ENCODE measurements at places on chromosomes 6 and 20.

DNA sequence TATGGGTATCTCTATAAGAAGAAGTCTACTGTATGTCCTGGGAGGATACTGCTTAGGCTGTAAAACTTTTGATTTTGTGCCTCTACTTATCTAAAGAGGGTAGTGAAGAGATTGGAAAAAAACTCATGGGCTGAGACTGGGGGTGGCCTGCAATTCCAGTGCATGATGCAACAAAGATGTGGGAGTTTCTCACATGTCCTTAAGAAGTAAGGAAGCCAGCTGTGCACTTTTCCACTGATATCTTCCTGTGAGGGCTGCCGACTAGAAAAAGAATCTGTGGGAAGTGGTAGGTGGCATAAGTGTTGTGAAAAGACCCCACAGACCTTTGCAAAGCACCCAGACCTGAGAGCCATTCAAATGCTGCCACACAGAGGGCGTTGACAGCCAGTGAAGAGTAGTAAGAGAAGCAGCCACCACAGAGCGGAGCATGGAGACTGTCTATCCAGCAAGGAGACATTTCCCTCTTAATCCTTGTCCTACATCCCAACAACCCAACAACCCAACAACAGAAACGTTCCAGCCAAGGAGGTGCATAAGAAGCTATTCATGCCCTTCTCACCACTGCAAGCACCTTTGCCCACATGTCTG, 65.1 kb downstream of the PFDN4 start:
- no peak for DNase-seq

DNA sequence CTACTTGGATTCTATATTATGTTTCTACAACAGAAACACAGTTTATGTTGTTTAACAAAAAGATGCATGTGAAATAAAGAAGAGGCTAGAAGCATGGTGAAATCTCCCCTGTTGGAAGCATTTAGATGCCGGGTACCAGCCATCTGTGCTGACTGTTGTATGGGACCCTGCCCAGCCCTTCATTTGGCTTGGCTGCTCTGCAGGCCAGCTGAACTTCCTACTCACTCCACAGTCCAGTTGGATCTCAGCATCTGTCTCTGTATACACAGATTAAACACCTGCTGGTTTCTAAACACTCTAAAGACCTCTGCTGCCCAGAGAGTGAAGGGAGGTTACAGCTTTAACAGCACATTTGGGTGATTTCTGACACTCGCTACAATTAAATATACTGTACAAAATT, 228.3 kb downstream of the SLC35F1 start:
- no peak for DNase-seq

DNA sequence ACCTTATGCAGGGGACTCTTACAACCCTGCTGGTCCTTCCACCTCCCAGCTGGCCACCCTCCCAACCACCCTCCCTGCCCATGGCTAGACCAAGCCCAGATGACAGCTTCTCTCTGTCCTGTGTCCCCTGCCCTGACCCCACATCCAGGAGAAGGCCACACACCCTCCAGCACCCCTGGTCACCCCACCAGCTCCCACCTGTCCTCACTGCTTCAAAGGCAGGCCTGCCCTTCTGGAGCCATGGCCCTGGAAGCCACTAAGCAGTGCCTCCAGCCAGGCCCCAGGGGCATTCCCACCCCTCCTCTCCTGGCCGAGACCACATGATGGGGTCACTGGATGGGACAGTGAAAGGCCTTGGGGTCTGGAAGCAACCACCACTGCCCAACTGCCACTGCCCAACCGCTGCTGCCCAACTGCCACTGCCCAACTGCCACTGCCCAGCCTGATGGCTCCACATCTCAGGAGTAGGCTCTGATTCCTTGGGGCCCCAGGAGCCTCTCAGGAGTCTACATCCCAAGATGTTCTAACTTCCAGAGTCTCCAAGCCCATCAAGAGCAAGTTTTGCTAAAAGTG, 30.5 kb downstream of the UBD start:
- no peak for DNase-seq

DNA sequence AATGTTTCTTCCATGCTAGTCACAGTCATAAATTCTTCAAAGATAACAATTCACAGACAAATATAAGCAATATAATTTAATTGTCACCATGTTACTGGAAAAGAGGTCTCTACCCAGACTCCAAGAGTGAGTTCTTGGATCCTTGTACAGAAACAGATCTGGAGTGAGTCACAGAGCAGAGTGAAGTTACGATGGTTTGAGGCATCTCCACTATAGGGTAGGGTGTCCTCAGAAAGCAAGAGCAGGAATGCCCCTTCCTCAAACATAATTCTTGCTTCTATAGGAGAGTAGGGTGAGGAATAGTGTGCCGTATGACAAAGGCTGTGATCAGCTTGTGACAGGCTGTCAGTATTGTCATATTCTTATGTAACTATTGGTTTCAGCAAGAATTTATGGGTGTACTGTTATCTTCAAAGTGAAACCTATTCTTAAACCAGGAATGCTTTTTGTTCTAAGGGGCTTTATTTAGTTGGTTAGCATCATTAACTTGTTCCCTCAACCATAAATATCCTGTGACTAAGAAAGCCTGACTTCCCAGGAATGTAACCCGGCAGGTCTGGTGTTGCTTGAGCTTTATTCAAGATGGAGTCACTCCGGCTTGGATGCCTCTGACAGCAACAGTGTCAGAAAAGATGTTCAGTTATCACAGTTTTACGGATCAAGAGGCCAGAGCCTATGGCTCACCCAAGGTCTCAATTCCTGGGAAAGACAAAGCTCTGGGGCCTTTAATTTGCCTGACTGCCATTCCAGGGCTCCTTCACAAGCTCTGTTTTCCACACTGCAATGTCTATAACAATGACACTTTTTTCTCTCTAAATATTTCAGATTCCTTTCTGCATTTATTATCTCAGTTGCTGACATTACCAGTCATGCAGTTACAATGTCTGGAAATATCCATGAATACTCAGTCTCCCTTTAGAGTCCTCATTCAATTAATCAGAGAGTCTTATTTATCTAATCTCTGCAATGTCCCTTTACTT, 298.6 kb downstream of the C6orf118 start:
- no peak for DNase-seq

DNA sequence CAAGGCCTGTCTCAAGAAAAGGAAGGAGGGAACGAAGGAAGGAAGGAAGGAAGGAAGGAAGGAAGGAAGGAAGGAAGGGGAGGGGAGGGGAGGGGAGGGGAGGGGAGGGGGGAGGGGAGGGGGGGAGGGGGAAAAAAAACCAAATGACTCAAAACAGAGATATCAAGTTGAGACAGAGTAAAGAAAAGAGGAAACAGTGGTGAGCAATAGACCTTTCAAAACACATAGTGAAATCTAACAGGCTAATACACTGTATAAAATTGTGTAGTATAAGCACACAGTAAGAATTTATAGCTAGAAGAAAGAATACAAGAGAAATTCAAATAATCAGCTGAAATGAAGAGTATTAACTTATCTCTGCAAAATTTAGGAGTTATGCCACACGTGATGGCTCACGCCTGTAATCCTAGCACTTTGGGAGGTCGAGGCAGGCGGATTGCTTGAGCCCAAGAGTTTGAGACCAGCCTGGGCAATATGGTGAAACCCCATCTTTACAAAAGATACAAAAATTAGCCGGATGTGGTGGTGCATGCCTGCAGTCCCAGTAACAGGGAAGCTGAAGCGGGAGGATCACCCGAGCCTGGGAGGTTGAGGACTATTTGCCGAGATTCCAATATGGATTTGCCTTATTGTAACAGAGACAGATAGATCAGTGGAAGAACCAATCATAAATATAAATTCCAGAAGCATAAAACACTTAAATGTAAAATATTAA, 123.2 kb downstream of the PRND start:
- DNase-seq, result no peak

DNA sequence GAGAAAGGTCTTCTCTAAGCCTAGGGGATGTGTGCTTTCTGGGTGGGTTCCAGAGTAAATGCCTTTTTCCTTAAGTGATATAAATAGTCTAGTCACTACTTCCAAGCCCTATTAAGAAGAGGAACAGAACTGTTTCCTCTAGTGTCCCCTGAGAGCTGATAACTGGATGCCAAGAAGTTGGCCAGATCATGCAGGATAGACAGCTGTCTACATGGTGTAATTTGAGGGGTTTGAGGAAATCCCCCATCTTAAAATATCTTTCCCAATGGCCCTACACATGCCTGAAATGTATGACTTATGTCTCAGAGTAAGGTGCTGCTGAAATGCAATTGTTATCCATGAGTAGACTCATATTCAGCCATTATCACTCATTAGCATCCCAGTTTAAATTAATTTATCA, 20.2 kb upstream of the PIM1 start:
- no peak for DNase-seq

GRCh38 chr20:774016-774659, 5.8 kb upstream of the SLC52A3 start:
- DNase-seq, result no peak

GRCh38 chr6:27684264-27685211, 211.6 kb upstream of the ZNF184 start:
- peak; percentile 30 for DNase-seq

DNA sequence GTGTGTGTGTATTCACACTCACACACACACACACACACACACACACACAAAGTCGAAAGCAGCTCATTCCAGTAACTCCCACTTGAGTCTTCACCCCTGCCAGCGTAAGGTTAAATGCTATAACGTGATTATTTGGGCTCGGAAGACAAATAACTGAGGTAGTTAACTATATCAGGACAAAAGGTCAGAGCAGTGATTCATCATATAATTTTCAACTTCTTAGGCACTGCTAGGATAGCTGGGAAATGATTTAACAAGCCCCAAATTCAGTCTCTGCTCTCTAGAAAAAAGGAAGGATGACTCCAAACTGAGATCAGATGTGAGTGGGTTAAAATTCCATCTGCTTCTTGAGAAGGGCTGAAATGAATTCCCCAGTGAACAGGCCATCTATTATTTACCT, 30.7 kb downstream of the HDGFL1 start:
- DNase-seq, result no peak

- DNase-seq, result no peak
Observed at GRCh38 chr6:156857573-156857972, 80.4 kb downstream of the ARID1B start.

DNA sequence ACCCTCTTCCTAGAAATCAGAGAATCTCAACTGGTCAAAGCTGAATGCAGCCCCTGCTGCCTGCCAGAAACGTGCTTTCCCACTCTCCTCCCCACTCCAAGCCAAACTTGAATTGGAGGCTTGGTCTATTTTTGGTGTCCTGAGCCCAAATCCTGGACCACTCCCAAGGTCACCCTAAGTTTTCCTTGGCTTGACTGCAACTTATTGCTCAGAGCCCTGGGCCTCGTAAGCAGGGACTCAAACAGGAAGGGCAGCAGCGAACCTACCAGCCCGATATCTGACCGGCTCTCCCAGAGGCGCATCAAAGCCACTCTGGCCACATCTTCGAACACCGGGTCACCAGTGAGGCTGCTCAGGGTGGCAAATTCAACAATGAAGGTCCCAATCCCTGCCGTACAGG, 12.7 kb downstream of the EDEM2 start:
- no peak for DNase-seq

DNA sequence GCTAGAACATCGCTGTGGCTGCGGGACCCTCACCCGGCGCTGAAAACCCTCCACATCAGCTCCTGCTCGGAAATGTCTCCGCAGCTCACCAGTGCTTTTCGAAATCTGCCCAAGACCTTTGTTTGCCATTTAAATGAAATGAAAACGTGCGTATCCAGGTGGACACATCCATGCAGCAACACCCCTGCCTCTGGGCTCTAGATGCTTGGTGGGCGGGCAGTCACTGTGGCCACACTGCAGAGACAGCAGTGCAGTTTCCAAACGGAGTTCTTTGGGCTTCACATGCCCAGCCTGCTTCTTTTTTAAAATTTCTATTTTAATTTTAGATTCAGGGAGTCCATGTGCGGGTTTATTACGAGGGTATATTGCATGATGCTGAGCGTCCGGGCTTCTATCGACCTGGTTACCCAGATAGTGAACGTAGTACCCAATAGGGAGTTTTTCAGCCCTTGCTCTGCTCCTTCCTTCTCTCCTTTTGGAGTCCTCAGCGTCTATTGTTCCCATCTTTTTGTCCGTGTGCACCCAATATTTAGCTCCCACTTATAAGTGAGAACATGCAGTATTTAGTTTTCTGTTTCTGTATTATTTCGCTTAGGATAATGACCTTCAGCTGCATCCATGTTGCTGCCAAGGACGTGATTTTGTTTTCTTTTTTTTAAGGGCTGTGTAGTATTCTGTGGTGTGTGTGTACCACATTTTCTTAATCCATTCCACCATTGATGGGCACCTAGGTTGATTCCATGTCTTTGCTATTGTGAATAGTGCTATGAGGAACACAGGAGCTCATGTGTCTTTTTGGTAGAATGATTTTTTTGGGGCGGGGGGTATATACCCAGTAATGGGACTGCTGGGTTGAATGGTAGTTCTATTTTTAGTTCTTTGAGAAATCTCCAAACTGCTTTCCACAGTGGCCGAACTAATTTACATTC, 4.8 kb upstream of the TUBB2B start:
- DNase-seq, result no peak

- no peak for DNase-seq
Observed at GRCh38 chr20:46291401-46291800, 16.9 kb downstream of the CDH22 start.

Data from dermis microvascular lymphatic vessel endothelial cell (primary cell).